ENCODE measurements at places on chromosomes 3 and 15.
A peak's percentile ranks its signal among the peaks of the same experiment; 100 is the strongest.

- no peak for ATAC-seq
These were observed 185.9 kb upstream of the ONECUT1 start for GRCh38 chr15:52975941-52976449.

- ATAC-seq, result no peak
These were observed 3.3 kb downstream of the DET1 start for GRCh38 chr15:88543065-88543776.

- no peak for ATAC-seq
These were observed 188.6 kb downstream of the SHQ1 start for GRCh38 chr3:72659596-72659995.

DNA sequence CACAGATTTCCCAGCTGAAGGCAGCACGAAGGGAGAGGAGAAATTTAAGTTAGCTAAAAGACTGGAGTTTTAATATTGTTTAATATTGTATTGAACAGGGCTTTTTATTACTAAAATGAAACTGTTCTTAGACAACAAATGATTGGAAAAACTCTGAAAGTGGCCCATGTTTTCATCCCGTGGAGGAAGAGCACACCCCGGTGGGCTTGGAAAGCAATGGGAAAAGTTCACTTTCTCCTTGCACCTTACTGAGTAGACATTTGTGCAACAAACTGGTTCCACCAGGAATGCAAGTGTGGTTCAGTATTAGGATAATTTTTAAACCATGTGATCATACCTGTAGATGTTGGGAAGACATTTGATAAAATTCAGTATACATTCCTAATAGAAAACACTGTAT is 8.2 kb upstream of the ESYT3 start:
- no peak for ATAC-seq

DNA sequence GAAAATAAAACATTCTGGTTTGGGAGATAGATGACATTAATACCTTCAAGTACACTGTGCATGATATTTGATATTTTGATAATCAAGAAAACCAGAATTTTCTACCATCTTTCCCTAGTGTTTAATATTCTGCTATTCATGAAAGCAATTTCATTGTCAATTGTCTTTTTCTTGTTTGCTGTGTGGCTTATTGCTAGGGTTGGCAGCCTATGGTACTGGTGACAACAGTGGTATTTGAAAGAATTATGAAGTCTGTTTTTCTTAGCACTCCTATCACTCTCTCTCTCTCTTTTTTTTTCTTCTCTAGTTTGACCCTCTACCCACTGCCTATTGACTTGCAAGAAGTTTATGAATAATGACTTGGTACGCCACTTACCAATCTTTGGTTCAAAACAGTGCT is 15.4 kb downstream of the RNF13 start:
- no peak for ATAC-seq

GRCh38 chr3:5010140-5010539 is 30.9 kb downstream of the BHLHE40 start:
- no peak for ATAC-seq

DNA sequence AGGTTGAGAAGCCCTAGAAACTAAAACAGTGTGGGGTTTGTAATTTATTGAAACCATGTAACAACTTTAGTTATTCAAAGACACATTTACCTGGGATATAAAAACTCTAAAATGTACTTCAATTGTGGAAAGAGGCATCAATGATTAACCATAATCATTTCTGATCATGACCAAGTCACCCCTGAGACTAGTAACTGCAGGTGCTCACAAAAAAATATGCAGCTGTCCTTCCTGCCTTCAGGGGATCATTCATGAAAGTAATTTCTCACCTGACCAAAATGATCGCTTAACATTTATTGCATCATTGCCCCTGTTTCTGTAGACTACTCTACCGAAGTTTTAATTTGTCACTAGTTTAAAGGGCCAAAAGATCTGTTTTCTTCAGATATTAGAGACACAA is 9.0 kb downstream of the ACP3 start:
- no peak for ATAC-seq

GRCh38 chr15:36185438-36185837 is 394.0 kb upstream of the CDIN1 start:
- no peak for ATAC-seq

GRCh38 chr3:105801397-105801796 is 67.4 kb downstream of the CBLB start:
- no peak for ATAC-seq

DNA sequence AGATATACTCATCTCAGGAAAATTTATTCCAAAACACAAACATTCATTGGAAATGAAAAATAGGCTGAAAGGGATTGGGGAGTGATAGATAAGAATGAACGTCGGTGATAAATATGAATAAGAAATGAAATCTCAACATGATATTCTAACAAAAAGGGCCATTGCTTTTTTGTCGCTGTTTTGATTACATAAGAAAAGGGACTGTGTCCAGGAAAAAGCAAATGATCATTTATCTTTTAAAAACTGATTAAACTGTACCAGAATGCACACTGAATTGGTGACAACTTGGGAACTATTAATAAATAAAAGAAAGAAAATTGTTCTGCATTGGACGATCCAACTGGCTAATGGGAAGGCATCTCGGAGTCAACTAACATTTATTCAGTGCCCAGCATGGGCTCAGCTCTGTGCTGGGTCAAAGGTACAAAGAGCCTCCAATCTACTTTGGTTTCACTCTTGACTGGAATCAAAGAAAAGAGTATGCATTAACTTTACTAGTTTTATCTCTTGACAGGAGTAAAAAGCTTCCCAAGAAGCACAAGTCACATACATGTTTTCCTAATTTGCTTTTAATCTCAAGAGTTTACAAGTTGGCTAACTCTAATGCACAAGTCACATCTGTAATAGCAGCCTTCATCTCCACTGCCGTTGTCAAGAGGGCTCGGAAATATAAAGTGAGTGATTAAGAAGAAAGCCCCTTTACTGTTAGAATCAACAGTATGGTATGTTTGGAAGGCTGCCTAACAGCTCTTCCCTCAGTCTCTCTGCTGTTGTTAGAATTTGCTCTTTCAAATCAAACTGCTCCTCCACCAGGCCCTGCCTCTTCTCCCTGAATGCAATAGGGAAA is 280.0 kb downstream of the IGSF11 start:
- ATAC-seq, result no peak

GRCh38 chr15:96264351-96264798 is 66.1 kb upstream of the NR2F2 start:
- ATAC-seq, result peak; percentile 62
